BJ (cell line): ENCODE measurements at places on chromosomes 2 and 18. TPM values are rescaled to one million over a fixed set of nuclear protein-coding genes. Genes with fewer than 3 reads are reported as not detected.

Gene GPR39
- 1.9 and 2.3 TPM in 2 replicates for polyA plus RNA-seq

Gene MBOAT2
- polyA plus RNA-seq: 18.1 and 23.0 TPM in 2 replicates

Gene BOLL
- not detected in 2 replicates for polyA plus RNA-seq

Gene ANKRD62
- not detected in 2 replicates for polyA plus RNA-seq

Gene CNDP1
- polyA plus RNA-seq: not detected in 2 replicates

Gene FRZB
- 0.23 and 0.28 TPM in 2 replicates for polyA plus RNA-seq

Gene NYAP2
- not detected in 2 replicates for polyA plus RNA-seq

Gene BMP10
- not detected in 2 replicates for polyA plus RNA-seq

Gene ADAM17
- polyA plus RNA-seq: 8.7 and 11.1 TPM in 2 replicates

Gene ABCA12
- polyA plus RNA-seq: 0.01 and 0.02 TPM in 2 replicates

Gene GKN1
- polyA plus RNA-seq: not detected in 2 replicates

Gene SEH1L
- 32.3 and 59.0 TPM in 2 replicates for polyA plus RNA-seq

Gene MAP3K2
- polyA plus RNA-seq: 10.9 and 18.6 TPM in 2 replicates

Gene LIMS3
- polyA plus RNA-seq: 1.1 and 1.9 TPM in 2 replicates

Gene HRH4
- 0.05 TPM in 1 of 2 replicates, not detected in the other for polyA plus RNA-seq

Gene LYG2
- polyA plus RNA-seq: not detected in 2 replicates

Gene DTNB
- 7.7 and 9.2 TPM in 2 replicates for polyA plus RNA-seq

Gene RNU2-63P
- polyA plus RNA-seq: not detected in 2 replicates

Gene TMEM163
- not detected in 2 replicates for polyA plus RNA-seq

Gene CD8B2
- polyA plus RNA-seq: not detected in 2 replicates

Gene CHPF
- 65.0 and 119 TPM in 2 replicates for polyA plus RNA-seq

Gene TMEM247
- polyA plus RNA-seq: not detected in 2 replicates

Gene MYO7B
- 0.07 and 0.36 TPM in 2 replicates for polyA plus RNA-seq

Gene PER2
- polyA plus RNA-seq: 2.6 and 3.1 TPM in 2 replicates

Gene NHEJ1
- polyA plus RNA-seq: 23.9 and 24.1 TPM in 2 replicates

Gene DNAH6
- 0.01 TPM in 2 replicates for polyA plus RNA-seq

Gene GPR45
- not detected in 2 replicates for polyA plus RNA-seq

Gene CD226
- polyA plus RNA-seq: 0.13 and 0.53 TPM in 2 replicates

Gene CYP27C1
- polyA plus RNA-seq: 0.13 and 0.28 TPM in 2 replicates

Gene SRSF7
- polyA plus RNA-seq: 110 and 172 TPM in 2 replicates

Gene MITD1
- 7.9 and 15.0 TPM in 2 replicates for polyA plus RNA-seq

Gene SAG
- not detected in 2 replicates for polyA plus RNA-seq

Gene TEX44
- polyA plus RNA-seq: not detected in 2 replicates

Gene NAB1
- 14.1 and 19.5 TPM in 2 replicates for polyA plus RNA-seq

Gene TUBA3E
- polyA plus RNA-seq: not detected in 2 replicates

Gene RGPD3
- polyA plus RNA-seq: 0.02 and 0.10 TPM in 2 replicates

Gene IL1RL2
- polyA plus RNA-seq: 0.09 and 0.11 TPM in 2 replicates

Gene PPP1R1C
- 0.21 and 0.27 TPM in 2 replicates for polyA plus RNA-seq

Gene FER1L5
- 0.07 and 0.09 TPM in 2 replicates for polyA plus RNA-seq

Gene KYNU
- 0.04 TPM in 1 of 2 replicates, not detected in the other for polyA plus RNA-seq

Gene KATNAL2
- 1.3 and 1.8 TPM in 2 replicates for polyA plus RNA-seq

Gene TEKT4
- not detected in 2 replicates for polyA plus RNA-seq

Gene CIDEA
- not detected in 2 replicates for polyA plus RNA-seq

Gene MATN3
- polyA plus RNA-seq: 0.92 and 0.97 TPM in 2 replicates

Gene TMEM237
- 48.6 and 83.7 TPM in 2 replicates for polyA plus RNA-seq

Gene DRC1
- 0.05 and 0.22 TPM in 2 replicates for polyA plus RNA-seq

Gene PARD6G
- polyA plus RNA-seq: 0.93 and 0.96 TPM in 2 replicates

Gene PROM2
- 0.32 and 0.50 TPM in 2 replicates for polyA plus RNA-seq

Gene HOXD13
- 0.43 and 0.71 TPM in 2 replicates for polyA plus RNA-seq

Gene NGEF
- 0.11 and 0.23 TPM in 2 replicates for polyA plus RNA-seq

Gene RNF144A
- 0.12 and 0.16 TPM in 2 replicates for polyA plus RNA-seq

Gene ASB3
- polyA plus RNA-seq: 10.9 and 22.5 TPM in 2 replicates

Gene MOGAT1
- polyA plus RNA-seq: not detected in 2 replicates

Gene GALR1
- polyA plus RNA-seq: not detected in 2 replicates

Gene SULT1C2
- polyA plus RNA-seq: not detected in 2 replicates

Gene GPAT2
- 4.9 and 9.5 TPM in 2 replicates for polyA plus RNA-seq
